ENCODE measurements at places on chromosomes 1 and 21.

DNA sequence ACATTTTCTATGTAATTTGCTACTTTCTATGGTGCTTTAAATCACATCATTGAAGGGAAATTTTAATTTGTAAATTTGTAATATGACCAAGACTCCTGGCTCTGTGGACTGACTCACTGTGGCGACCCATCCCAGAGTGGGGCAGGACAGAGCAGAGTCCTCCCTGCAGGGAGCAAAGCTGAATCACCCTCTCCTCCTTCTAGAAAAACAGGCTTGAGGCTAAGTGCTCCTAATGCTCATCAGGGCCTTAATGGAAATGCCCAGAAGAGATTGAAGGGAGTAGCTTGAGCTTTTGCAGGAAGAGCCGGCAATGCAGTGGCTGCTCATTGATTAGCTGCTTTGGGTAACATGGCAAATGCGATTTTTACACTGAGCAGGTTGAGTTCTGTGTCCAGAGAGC is 16.8 kb downstream of the S100A10 start:
- DNase-seq, result no peak

- DNase-seq, result no peak
Measured at GRCh38 chr1:18293291-18293690, 185.7 kb downstream of the IGSF21 start.

DNA sequence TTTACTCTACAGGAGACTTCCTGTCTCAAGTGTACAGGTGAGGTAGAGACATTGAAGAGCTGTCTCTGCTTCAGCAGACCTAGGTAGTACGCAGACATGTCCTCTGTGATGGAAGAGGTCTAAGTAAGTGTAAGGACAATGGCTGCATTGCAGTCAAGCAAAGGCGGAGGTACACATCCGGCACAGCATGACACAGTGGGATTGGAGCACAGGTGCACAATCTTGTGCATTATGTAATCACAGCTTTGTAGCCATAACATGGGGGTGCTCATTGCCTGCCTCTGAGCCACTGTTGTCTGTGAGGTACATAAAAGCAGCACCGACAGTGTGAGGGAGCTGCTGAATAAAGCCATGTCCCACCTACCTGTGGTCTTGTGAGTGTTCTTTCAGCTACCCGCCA is 66.4 kb upstream of the CCDC190 start:
- no peak for DNase-seq

GRCh38 chr1:19852036-19852435 is 30.2 kb upstream of the OTUD3 start:
- no peak for DNase-seq

- no peak for DNase-seq
Measured at GRCh38 chr1:118300808-118301207, 115.8 kb upstream of the SPAG17 start.

DNA sequence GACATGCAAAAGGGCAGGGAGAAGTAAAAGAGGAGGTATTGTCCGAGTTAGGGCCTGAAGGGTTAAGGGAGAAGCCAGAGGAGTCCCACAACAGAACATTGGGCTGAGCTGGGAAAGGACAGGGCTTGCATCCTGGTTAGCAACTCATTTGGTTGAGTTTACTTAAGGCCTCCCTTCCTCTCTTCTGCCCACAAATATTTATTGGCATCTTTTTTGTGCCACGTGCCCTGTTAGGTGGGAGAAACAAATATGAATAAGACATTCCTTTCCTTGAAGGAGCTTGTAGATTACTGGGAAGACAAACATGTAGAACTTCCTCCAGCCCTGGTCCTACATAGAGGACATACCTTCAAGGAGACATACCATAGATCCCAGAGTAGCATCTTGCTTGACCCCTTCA is 53.0 kb upstream of the PRELP start:
- no peak for DNase-seq

DNA sequence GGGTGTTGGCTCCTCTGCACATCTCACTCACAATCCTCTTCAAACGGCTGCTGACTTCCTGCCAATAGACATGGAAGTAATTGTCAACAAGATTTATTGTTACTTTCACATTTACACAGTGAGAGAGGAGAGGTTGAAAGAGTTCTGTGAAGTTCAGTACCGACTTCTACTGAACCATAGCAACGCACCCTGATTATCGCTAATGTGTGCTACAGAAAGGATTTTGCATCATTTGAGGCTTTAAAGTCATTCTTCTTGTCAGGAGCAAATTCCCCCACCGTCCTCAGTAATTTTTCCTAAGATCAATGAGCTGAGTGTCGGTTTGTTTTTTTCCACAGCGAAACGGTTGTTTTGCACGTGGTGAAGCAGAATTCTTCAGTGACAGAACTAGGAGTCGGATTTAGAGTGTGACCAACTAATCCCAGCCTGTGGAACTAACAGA is 361.0 kb downstream of the ADGRL2 start:
- DNase-seq, result no peak

DNA sequence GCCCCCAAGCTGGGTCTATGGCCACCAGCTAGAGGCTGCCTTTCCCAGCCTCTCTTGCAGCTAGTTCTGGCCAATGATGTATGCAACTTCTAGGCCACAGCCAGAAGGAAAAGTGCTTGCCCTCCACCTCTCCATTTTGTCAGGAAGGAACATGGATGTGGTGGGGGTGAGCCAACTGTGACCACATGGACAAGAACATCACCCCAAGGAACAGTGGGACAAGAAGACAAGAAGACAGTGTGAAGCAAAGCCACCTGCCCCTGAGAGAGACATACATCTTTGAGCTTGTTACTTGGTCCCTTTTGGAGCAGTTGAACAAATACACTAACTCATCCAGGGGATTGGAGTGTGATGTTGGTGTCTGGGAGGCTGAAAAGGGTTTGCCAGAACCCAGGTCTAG is 105.8 kb upstream of the EDN2 start:
- no peak for DNase-seq
